ENCODE measurements at places on chromosomes 13 and 19.

- DNase-seq, result no peak
Observed at GRCh38 chr19:54029930-54030490, 33.7 kb downstream of the VSTM1 start.

- no peak for DNase-seq
Observed at GRCh38 chr13:76758257-76758656, 127.9 kb downstream of the KCTD12 start.

GRCh38 chr13:47890146-47890814, 110.8 kb downstream of the SUCLA2 start:
- no peak for DNase-seq

DNA sequence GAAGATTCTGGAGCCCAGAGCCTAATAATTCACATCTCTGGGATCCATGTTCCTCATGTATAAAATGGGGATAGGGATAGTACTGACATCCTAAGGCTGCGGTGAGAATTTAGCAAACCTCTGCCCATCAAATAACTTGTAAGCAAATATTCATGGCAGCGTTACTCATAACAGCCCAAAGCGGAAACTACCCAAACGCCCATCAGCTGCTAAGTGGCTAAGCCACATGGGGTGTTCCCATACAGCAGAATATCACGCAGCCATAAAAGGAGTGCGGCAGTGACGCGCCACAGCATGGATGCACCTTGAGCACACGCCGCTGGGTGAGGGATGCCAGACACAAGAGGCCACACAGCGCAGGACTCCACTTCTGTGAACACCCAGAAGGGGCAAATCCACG, 19.7 kb downstream of the VRK3 start:
- DNase-seq, result no peak

- DNase-seq, result no peak
Observed at GRCh38 chr19:55529636-55530234, 7.2 kb downstream of the SBK2 start.

- DNase-seq, result no peak
Observed at GRCh38 chr13:51066091-51066831, 44.8 kb downstream of the C13orf42 start.

DNA sequence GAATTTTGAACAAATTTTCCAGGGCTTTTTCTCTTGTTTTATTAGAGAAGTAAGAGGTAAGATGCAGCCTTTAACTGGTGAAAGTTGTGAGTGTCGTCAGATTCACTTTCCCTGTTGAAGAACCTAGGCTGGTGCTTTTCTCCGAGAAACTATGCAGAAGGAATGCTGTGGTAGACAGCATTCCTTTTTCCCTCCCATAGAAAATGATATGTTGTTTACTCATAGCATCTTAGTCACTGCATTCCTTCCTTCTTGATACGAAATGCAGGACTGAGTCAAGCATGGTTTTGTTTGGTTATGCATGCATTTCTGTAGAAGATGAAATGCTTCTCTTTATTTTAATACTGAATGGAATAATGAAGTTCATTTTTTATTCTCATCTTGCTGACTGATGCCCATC, 3.4 kb downstream of the ITGBL1 start:
- no peak for DNase-seq

GRCh38 chr19:17332677-17333581, 1.7 kb downstream of the ANO8 start:
- DNase-seq, result no peak

- no peak for DNase-seq
Observed at GRCh38 chr13:106243011-106243565, 292.4 kb downstream of the EFNB2 start.

DNA sequence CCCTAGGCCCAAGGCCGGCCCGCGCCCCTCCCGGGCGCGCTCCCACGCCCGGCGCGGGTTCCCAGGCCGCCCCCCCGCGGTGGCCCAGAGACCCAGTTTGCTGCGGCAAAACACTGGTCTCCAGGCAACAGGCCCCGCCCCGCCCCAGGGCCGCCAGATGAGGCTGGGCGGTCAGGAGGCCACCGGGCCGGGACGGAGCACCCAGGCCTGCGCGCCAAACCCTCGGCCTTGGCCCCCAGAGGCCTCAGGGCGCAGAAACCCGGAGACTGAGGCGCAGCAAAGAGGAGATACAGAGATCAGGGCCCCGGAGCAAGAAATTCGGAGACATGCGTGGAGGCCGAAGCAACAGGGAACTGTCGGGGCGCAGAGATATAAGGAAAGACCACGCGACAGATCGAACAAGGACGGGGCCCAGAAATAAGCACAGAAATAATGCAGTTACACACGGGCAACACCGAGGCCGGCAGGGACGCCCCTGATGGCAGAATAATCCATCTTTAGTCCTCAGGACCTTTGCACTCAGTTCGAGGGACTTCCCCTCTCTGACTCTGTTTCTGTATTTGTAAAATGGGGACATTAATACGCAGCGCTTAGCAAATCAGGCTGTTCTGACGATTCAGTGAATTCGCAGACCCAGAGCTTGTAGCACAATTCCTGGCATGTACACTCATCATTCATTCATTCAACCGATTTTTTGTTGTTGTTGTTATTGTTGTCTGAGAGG, 20.8 kb upstream of the ERCC1 start:
- DNase-seq, result no peak

GRCh38 chr19:52231154-52231910, 38.1 kb upstream of the ZNF766 start:
- DNase-seq, result no peak

DNA sequence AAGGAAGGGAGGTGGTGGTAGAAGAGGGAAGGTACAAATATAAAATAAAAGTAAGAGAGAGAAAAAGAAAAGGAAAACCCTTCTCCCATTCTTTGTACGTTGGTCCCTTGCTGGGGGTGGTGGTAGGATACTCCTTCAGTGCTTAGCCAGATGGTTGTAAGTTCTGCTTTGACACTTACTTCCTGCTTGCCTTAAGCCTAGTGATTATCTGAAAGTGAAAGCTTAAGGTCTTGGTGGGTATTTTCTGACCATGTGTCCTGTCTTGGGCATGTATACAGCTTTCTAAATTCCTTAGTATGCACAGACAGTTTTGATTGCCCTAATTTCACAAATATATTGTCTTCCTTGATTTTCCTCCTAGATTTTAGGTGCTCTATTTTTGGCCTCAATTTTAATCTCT, 314.8 kb downstream of the PCDH17 start:
- DNase-seq, result no peak

GRCh38 chr19:35236638-35237400, 8.3 kb upstream of the FAM187B start:
- DNase-seq, result no peak

DNA sequence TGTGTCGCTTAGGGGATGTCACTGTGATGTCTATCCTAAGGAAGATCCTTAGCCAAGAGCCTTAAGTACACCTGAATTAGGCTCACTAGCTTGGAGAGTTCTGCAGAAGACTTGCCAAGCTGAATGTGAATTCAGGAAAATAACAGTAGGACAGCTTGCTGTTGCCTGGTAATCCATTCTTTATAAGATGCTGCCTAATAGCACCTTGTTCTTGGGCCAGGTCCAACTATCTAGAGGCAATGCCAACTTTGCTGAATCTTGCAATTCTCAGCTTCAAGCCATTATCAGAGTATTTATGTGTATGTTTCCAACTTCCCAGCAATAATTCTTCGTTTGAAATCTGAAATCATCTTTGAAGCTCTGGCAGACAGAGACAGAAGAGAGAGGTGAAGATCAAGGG, 102.8 kb downstream of the PCDH17 start:
- DNase-seq, result no peak

- DNase-seq, result no peak
Observed at GRCh38 chr13:73542446-73542845, 483.6 kb downstream of the KLF5 start.

GRCh38 chr19:3003046-3003445, 25.7 kb downstream of the TLE6 start:
- no peak for DNase-seq

- no peak for DNase-seq
Observed at GRCh38 chr13:27991881-27992280, 3.4 kb upstream of the URAD start.

DNA sequence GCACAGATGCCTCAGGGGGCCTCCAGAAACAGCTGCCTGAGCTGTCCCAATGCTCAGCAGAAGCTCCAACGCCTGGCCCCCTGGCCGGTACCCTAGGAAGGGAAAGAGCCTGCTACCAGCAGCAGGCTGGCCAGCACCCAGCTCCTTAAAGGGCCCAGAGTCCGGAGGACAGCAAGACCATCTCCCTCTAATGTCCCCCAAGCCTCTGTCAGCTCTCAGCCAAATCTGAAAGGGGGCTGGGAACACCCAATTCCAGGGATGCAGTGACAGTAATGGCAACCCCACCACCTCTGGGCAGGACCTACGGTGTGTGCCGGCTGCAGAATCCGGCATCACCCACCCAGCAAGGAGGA, 4.2 kb downstream of the PPP6R1 start:
- no peak for DNase-seq

DNA sequence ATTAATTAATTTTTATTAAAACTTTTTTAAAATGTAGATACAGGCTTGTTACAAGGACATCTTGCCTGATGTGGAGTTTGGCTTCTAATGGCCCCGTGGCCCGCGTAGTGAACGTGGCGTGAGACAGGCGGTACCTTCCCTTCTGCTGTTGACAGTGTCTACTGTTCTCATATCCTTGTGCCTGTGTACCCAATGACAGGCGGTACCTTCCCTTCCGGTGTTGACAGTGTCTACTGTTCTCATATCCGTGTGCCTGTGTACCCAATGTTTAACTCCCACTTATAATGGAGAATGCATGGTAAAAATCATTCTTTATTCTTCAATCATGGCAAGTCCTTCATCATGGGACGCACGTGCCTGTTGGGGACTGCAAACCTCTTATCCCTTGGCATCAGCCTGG, 79.1 kb upstream of the ZNF835 start:
- DNase-seq, result no peak

GRCh38 chr13:63438951-63439350, 2023.3 kb upstream of the PCDH20 start:
- DNase-seq, result no peak

GRCh38 chr19:7910321-7911161, 4.1 kb upstream of the TGFBR3L start:
- DNase-seq, result no peak

DNA sequence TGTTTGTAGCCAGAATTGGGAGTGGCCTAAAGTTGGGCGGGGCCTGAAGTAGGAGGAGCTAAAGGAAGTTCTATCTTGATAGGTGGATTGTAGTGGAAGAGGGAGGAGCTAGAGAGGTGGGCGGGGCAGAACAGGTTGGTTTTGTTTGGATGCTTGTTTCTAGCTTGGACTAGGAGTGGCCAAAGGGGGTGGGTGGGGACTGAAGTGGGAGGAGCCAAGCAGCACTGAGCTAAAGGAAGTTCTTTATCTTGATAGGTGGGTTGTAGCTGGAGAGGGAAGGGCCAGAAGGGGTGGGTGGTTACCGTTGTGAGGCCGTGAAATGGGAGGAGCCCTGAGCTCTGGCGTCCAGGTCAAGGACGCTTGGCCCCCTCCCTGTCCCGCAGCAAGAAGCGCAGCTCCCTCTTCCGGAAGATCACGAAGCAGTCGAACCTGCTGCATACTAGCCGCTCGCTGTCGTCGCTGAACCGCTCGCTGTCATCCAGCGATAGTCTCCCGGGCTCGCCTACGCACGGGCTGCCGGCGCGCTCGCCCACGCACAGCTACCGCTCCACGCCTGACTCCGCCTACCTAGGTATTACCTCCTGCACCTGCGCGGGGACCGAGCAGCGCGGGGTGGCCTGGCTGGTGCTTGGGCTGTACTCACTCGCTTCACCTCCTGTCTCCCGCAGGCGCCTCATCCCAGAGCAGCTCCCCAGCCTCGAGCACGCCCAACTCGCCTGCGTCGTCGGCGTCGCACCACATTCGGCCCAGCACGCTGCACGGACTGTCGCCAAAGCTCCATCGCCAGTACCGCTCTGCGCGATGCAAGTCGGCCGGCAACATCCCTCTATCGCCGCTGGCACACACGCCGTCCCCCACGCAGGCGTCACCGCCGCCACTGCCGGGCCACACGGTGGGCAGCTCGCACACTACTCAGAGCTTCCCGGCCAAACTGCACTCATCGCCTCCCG, 8.0 kb downstream of the DNASE2 start:
- DNase-seq, result no peak

GRCh38 chr13:65472336-65472735, 1757.8 kb downstream of the PCDH9 start:
- DNase-seq, result no peak

GRCh38 chr19:10550336-10550735, 6.6 kb downstream of the ATG4D start:
- no peak for DNase-seq

- DNase-seq, result no peak
Observed at GRCh38 chr13:32047793-32048192, 16.2 kb downstream of the FRY start.

- DNase-seq, result no peak
Observed at GRCh38 chr13:73273745-73274144, 214.9 kb downstream of the KLF5 start.

GRCh38 chr13:50123515-50123861, 108.2 kb downstream of the KCNRG start:
- no peak for DNase-seq

GRCh38 chr19:49855277-49855675, 4.3 kb downstream of the PTOV1 start:
- DNase-seq, result no peak

DNA sequence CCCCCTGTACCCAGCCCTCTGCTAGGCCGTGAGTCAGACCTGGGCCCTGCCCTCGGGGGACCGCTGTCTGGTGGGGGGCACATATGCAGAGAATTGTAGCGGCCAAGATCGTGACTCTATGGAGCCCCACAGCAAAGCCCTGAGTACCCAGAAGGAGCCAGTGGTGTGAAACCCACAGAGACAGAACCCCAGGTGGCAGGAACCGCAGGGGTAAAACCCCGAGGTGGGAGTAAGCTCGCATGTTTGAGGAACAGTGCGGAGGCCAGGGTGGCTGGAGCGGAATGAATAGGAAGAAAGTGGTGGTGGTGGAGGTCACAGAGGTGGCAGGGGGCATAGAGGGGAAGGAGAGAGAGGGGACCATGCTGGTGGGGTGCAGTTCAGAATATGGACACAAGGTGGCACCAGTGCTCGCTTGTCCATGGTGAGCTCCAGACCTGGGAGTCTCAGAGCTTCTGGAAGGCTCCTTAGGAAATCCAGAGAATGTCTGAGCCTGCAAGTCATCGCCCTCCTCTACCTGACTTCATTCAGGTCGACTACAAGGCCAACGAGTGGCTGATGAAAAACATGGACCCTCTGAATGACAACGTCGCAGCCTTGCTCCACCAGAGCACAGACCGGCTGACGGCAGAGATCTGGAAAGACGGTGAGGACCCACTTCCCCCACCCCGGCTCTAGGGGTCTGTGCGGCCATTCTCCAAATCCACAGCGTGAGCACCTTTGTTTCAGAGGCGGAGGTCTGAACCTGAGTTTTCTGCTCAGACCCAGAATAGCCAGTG, 48.9 kb downstream of the MYH14 start:
- no peak for DNase-seq

- DNase-seq, result no peak
Observed at GRCh38 chr13:53241891-53242348, 213.3 kb downstream of the OLFM4 start.

DNA sequence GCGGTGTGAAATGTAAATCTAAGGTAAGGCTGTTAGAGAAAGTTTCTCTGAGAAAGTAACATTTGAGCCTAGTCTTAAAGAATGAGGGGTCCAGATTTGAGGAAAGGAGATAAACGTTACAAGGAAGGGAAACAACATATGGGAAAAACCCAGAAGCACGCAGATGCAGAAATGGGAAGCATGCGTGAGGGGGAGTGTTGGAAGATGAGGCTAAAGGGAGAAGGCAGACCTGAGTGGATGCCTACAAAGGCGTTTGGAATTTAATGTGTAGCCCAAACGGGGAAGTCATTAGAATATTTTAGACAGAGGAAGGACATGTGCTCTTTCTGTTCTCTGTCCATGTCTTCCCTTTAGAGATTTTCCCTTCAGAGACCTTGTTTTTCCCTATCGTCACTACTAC, 61.0 kb downstream of the TPT1 start:
- no peak for DNase-seq

- no peak for DNase-seq
Observed at GRCh38 chr19:58409010-58409790, 751 bp downstream of the ZNF584 start.

All from brain pericyte (primary cell).